Motor neuron (in vitro differentiated cells): ENCODE measurements at places on chromosomes 4 and X. TPM values are rescaled to one million over a fixed set of nuclear protein-coding genes. Genes with fewer than 3 reads are reported as not detected.

The CLNK gene
- 0.09 and 0.34 TPM in 2 replicates for total RNA-seq

The BTK gene
- total RNA-seq = 0.60 and 0.78 TPM in 2 replicates

The DCLK2 gene
- total RNA-seq = 28.6 and 29.0 TPM in 2 replicates

The STAG2 gene
- total RNA-seq = 59.0 and 63.6 TPM in 2 replicates

The SMIM10L2A gene
- 15.1 and 17.9 TPM in 2 replicates for total RNA-seq

The MAGEC2 gene
- 0.10 TPM in 1 of 2 replicates, not detected in the other for total RNA-seq

The EXOSC9 gene
- 22.1 and 24.5 TPM in 2 replicates for total RNA-seq

DNA sequence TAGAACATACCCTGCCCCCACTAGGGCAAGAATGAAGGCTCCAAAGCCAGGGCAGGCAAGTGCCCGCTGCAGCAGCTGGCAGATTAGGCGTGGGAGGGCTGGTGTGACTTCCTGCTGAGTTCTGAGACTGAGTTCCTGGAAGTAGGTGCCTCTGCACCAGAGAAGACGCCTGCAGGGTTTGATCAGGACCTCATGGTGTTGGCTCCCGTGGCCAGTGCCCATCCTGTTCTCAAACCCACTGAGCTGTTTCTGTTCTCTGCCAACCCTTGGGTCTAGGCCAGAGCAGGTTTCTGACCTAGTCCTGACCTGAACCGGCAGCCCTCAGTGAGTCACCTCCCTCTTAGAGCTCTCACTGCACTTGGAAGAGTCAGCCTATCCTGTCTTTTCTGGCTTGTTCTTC lies 220.7 kb downstream of the HS6ST2 start:
- ATAC-seq = no peak

GRCh38 chrX:14618177-14618965 lies 89.0 kb downstream of the GLRA2 start:
- peak; percentile 56 for ATAC-seq

- ATAC-seq = peak; percentile 50
Observed at GRCh38 chrX:152904151-152905080, 6.5 kb downstream of the ZNF185 start.

GRCh38 chr4:146335763-146336409 lies 121.5 kb downstream of the REELD1 start:
- no peak for ATAC-seq

DNA sequence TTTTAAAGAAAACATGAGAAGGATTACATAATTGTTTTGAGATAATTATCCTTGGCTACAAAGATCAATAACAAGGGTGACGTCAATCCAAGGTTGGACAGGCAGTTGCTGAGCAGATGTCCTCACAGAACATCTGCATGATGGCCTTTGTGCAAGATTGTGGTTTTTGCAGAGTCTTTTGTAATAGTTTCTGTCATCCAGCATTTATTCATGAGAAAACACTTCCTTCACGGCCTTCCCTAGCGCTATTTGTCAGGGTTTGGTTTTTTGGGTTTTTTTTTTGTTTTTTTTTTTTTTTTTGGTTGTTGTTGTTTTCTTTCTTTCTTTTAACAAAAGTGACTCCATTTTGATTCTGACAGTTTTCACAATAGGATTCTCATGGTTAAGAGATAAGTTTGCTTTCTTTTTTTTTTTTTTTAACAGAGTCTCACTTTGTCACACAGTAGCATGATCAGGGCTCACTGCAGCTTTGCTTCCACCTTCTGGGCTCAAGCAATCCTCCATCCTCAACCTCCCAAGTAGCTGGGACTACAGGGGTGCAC lies 31.5 kb upstream of the ELF2 start:
- peak; percentile 88 for ATAC-seq

DNA sequence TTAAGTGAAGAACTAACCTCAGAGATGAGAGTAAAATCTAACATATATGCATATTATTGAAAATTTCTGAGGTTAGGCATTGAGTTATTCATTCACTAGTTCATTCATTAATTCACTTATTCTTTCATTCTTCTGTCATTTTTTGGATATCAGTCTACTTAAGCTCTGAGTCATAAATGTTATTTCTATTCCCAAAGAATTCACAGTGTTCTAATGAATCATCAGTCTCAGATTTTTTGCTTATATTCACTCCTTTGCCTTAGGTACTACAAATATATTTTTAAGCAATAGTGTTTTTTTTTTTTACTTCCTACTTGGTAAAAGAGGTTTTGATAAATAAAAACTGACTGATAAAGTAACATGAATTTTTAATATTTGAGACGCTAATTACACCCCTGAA lies 95.2 kb upstream of the DKK2 start:
- no peak for ATAC-seq

DNA sequence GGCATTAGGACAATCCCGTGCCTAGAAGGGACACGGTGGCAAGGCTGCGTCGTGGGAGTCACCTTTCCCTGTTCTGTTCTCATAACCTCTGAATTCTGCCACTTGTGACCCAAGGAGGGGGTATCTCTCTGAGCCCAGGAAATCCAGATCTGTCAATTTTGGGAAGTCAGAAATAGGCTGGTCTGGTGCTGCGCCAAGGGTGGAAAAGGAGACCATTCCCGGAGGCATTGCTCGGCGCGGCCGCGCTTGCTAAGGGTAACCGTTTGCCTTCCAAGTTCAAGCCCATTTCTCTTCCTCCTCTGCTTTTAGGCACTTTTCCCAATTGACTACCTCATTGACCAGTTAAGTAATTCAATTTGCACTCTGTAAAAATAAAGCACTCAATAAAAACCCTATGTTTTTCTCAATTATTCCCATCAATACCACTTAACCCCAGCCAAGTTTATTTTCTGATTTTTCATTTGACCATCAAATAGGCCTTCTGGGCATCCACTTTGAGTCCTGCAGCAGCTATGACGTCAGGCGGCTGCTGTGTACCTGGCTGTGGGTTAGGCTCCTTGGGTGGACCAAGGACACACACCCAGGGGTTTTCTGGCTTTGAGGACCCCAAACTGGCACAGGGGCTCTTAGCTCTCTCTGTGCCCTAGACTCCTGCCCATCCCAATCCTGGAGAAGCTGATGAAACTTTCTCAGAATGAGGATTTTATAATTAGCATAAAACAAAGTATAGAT lies 12.5 kb downstream of the SORCS2 start:
- ATAC-seq = no peak

GRCh38 chrX:39840581-39841093 lies 257.1 kb downstream of the BCOR start:
- ATAC-seq = no peak

DNA sequence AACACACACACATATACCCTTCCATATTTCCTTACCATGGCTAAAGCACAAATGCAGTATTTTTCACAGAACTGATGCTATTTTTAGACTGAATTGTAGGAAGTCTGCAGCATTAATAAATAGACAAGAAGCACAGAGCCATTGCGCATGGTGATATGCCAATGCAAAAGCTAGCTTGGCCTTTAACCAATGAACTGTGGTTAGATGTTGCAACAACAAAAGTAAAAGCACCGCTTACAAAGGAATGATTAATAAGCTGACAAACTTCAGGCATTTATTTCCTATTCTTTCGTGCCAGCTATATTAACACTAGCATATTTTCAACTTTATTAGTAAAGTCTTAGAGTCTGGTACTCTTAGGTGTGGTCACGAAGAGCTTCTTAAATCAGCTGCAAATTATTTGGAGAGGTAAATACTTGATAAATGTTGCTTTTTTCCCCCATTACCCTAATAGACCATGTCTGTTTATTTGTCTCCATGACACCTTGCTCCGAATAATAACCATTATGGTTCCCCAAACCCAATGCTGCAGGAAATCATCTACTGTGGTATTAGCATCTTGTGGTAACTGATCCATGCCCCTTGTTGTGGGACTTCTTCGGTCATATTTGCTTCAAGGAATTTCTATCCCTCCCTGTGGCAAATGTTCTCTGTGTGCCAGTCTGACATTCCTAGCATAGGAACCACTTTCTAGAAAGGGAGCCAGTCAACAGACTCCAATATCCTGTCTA lies 306.1 kb upstream of the TAPT1 start:
- ATAC-seq = peak; percentile 7

- ATAC-seq = no peak
Observed at GRCh38 chr4:1177274-1178141, 5.1 kb upstream of the SPON2 start.

- ATAC-seq = no peak
Observed at GRCh38 chr4:627347-628125, 2.2 kb downstream of the PDE6B start.

- ATAC-seq = no peak
Observed at GRCh38 chrX:31497086-31497485, 425.2 kb upstream of the FTHL17 start.

DNA sequence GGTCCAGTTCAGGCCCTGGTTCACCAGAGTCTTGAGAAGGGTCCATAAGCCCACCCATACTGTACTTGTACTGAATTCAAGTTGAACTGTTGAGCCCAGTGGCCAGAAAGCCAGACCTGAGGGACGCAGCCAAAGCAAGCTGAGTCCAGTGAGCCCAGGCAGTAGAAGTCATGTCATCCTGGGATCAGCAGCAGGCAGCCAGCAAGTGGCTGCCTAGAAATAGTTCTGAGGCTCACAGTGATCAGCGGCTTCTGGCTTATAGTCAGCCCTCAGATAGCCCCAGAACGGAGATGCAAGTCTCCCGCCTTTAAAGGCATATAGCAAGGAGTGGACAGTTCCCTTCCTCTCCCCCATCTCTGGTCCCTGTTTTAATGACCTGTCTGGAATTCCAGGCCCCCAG lies 347.1 kb downstream of the FBXW7 start:
- no peak for ATAC-seq

GRCh38 chrX:138853936-138854335 lies 142.4 kb upstream of the FGF13 start:
- no peak for ATAC-seq

GRCh38 chr4:128661479-128661878 lies 148.0 kb upstream of the JADE1 start:
- no peak for ATAC-seq
